ENCODE measurements at places on chromosomes 4 and X.

GRCh38 chr4:37452952-37453280 is 208.4 kb downstream of the NWD2 start:
- peak; percentile 69 for DNase-seq

DNA sequence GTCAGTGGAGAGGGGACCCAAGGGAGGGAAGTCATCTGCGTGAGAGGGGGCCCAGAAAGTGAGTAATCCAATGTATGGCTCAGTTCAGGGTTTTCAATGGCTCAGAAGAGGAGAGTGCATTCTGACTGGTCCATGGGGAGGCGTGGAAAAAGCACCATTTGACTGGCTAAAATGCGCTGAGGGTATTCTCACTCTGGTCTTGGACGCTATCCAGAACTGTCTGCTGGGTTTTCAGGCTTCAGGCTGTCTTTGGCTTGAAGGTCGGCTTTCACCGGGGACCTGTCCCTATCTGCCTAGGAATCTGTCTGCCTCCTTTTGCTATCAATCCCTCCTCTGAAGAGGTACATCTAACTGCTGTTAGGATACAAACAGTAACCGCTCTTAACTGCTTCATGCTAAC is 26.4 kb downstream of the EPGN start:
- DNase-seq, result no peak

GRCh38 chr4:113187358-113187757 is 137.9 kb downstream of the ANK2 start:
- DNase-seq, result no peak

GRCh38 chr4:123480706-123481418 is 84.3 kb downstream of the SPRY1 start:
- DNase-seq, result no peak

GRCh38 chrX:129553619-129554288 is 13.7 kb downstream of the OCRL start:
- DNase-seq, result no peak

Data from NCI-H2081 treated with DMSO at 0.1 percent for 48 hours (cell line).